ENCODE measurements at places on chromosomes 16 and 17. TPM values are rescaled to one million over a fixed set of nuclear protein-coding genes. Genes with fewer than 3 reads are reported as not detected.

Gene HSD17B1
- 0.47 TPM for total RNA-seq

Gene KRT12
- total RNA-seq: not detected

Gene SLC46A1
- total RNA-seq: 2.1 TPM

Gene ACE
- total RNA-seq: 6.3 TPM

Gene NPIPB6
- 10.9 TPM for total RNA-seq

Gene ACSM5
- 30.5 TPM for total RNA-seq

Gene ARMC5
- total RNA-seq: 13.9 TPM

Gene PRRT2
- 3.5 TPM for total RNA-seq

Gene DHX40
- total RNA-seq: 30.1 TPM

Gene ABCA10
- 5.5 TPM for total RNA-seq

Gene OTOP3
- total RNA-seq: not detected

Gene SLC16A5
- total RNA-seq: 1.5 TPM

DNA sequence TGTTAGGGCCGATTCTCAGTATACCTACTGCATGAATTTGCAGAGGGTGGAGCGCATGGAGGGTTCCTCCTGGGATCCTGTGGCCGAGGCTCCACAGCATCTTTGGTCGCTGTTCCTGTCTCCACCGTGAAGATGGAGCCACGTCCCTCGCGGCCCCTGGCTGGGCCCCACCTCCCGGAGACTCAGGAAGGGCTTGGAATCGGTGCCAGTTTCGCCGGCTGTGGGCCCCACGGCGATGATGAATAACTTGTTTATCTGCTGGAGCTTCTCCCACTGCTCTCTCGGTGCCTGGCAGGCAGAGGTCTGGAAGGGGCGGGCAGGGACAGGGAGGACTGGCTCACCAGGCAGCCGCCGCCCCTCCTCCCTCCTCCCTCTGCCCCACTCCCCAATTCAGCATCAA, 8.1 kb downstream of the SLC5A11 start:
- no peak for DNase-seq

DNA sequence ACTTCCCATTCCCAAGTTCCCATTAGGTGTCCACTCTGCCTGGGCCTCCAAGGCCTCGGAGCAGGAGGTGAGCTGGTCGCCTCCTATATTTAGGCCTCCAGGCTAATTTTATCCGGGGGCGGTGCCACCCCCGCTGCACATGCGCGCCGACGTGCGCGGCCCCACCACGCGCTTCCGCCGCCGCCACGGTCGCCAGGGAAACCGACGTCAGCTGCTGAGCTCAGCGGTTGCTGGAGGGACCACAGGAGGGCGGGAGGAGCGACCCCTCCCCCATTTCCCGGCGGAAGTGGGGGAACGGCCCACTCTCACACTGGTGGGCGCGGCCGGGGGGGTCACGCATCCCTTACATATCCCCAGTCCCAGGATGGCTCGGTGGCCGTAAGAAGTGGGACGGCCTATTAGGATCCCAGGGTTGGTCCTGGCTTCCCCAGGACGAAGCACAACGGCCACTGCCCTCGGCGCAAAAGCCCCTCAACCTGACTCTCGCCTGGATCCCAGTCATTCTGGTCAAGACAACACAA, 1.0 kb downstream of the PER1 start:
- DNase-seq: peak; percentile 94

- DNase-seq: no peak
These were observed 5.7 kb downstream of the SMIM5 start for GRCh38 chr17:75638893-75639292.

DNA sequence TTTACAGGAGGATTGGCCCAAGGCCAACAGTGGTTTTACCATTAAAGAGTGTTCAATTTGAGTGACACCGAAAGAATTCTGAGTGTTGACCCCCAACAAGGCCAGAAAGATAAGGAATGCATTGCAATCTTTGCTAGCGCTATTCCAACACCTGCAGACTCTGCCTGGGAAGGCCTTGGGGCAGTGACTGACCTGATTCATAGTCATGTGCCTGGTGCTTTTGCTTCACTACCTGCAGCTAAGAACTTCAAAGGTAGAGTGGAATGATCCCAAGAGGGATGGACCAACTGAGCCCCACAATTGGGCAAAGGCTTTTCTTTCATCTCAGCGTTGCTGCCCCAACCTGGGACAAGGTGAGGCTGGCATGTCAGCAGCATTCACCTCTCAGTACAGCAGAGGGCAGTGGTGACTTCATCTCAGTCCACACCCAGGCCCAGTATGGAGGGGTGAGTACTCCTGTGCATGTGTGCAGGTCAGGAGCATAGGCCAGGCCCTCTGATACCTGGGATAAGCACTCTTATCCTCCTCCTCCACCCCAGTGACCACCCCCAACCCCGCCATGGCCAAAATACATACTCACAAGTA, 149.6 kb upstream of the GNAO1 start:
- DNase-seq: no peak

GRCh38 chr16:69326172-69326873, 4.1 kb downstream of the PDF start:
- DNase-seq: peak; percentile 79

GRCh38 chr16:68416057-68417046, 32.0 kb downstream of the SMPD3 start:
- DNase-seq: no peak

DNA sequence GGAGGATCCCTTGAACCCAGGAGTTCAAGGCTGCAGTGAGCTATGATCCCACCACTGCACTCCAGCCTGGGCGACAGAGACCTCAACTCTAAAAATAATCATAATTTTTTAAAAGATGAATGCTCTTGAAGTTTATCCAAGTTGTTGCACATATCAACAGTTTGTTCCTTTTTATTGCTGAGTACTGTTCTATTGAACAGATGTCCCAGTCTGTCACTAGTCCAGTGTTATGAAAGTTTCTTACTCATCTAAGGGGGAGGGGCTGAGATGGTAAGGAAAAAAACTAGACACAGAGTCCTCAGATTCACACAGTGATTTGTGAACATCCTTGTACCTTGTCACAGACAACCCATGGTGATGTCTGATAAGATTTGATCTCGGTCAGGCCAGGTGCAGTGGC, 3.9 kb downstream of the ACAP1 start:
- DNase-seq: no peak

- DNase-seq: no peak
These were observed 153.4 kb downstream of the LGALS9B start for GRCh38 chr17:20313891-20314290.

GRCh38 chr17:39638317-39638716, 1.4 kb downstream of the STARD3 start:
- DNase-seq: no peak

GRCh38 chr16:19093631-19094541, 19.9 kb upstream of the ITPRIPL2 start:
- no peak for DNase-seq

GRCh38 chr16:76768316-76768715, 422.7 kb upstream of the MON1B start:
- DNase-seq: no peak

- DNase-seq: no peak
These were observed 20.4 kb upstream of the ADAM11 start for GRCh38 chr17:44738214-44738906.

DNA sequence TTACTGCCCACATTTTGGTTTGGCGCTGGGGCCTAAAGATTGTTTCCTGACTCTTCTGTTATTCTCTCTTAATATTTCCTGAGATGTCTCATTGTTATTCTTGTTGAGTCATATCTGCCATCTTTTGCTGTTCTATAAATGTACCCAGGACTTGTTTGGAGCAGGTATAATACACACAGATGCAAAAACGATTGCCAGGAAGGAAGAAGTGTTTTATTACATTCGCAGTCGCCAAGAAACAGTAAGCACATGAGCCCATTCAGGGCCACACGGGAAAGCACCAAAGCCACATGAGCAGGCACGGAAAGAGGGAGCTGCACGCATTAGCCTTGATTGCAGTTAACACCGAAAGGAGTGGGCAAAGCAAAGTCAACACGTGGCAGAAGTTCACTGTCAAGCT, 70.2 kb downstream of the ARHGAP44 start:
- DNase-seq: no peak

DNA sequence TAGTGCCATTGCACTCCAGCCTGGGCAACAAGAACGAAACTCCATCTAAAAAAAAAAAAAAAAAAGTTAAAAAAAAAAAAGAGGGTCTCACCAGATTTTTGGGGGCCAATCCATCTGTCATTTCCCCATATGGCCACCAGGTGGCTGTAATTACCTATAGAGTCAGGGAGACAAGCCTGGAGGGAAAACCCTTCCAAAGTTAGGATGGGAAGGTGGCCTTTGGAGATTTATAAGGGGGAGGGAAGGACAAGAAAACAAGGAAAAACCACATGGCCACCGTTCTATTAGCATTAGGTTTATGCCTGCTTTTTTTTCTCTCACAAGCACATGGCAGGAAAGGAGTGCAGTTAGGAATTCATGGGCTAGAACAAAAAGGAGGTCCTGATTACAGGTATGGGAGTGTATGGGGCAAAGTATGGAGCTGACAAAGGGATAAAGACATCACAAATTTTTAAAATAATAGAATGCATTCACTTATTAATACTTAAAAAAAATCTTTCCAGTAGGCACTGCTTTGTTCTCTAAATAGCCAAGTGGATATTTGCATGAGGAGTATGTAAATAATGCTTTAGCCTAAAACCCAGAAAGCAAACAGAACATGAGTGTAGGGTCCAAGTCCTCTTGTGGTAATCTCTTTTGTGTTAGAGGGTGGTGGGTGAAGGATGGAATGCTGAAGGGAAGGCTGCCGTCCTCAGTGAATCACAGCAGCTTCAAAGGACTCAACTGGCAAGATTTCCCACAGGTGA, 5.1 kb downstream of the CYB5D1 start:
- no peak for DNase-seq

- DNase-seq: no peak
These were observed 276.9 kb downstream of the SHISA9 start for GRCh38 chr16:13178318-13178717.

GRCh38 chr17:37607637-37608331, 1.4 kb downstream of the SYNRG start:
- DNase-seq: no peak

DNA sequence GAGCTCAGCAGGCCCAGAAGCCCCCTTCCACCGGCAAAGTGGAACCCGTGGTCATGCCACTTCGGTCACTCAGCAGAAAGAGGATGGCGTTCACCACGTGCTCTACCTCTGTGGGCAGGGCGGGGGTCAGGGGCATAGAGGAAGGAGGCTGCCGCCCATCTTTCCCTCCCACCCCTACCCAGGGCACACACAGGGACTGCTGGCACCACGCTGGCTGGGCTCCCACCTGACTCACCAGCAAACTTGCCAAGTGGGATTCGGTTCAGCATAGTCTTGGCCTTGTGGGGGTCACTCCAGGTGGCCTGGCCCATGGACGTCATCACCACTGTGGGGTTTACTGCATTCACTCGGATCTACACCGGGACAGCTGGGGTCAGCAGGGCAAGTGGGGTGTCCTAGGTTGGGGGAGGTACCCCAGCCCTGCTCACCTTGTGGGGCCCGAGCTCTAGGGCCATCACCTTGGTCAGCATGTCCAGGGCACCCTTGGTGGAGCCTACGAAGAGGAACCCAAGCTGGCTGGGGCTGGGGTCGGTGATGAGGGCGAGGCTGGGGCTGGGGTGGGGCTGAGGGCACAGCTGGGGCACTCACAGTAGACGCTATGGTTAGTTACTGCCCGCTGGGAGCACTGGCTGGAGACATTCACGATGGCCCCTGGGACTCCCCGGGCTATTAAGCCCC, 1.4 kb downstream of the DCXR start:
- DNase-seq: peak; percentile 60

DNA sequence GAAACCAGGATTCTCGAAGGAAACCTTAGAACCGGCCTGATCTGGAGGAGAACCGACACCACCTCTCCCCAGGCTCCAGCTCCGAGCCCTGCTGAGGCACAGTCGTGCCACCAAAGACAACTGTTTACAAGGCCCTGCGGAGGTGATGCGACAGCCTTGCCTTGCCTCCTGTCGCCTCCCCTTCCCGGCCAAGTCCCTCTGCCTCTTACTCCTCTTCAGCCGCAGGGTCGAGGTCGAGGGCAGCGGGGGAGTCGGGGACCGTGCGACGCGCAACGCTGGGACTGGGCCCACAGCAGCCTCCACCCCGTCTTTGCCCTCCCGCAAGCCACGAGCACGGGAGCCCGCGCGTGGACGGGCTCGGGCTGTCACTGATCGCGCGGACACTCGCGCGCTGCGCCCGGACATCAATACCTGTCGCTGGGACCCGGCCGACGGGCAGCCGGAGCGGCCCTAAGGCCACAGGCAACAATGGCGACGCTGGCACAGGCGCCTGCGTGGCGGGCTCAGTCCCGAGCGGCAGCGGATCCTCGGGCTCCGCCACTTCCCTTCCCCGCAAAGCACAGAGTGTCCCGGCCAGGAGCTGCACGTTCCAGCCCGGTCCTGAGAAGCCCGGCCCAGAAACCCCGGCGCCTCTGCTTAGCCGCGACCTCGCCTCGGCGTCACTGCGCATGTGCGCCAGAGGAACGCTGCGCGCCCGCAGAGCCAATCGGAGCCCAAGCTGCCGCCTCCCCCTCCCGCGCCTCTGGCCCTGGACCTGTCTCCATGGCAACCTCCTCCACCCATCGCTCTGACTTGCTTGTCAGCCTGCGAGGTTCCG, at the start of gene ZNF287:
Gene ZNF287, minus strand, starts transcription at position 664 of the 817 bp plus-strand sequence. CDS start 1,473 bp downstream, outside the sequence.
- peak; percentile 86 for DNase-seq

DNA sequence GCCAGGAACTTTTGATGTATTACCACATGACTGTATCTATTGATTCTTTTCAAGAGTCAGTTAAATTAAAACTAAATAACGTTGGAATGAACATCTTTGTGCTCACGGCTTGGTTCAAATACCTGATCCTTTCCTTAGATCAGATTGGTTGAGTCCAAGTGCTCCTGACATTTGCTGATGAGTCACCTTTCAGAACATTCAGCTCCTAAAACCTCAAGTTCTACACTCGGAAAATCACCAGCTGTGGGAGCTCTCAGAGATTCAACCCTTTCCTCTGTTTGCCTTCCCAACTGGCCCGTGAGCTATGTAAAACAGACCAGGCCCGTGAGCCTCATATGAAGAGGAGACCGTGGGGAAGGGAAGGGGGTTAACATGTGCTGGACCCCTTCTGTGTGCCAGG, 68.1 kb downstream of the RTN4RL1 start:
- DNase-seq: no peak

DNA sequence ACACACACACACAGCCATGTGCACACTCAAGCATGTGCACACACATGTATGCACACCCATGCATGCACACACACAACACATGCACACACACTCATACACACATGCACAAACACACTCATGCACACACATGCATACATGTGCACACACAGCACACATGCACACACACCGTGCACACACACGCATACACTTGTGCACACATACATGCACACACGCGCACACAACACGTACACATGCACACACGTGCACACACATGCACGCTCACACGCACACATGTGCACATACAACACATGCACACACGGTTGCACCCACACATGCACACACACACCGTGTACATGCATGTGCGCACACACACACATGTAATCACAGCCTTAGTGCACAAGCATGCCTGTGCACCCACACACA, 230.4 kb upstream of the GSE1 start:
- no peak for DNase-seq

GRCh38 chr17:27206447-27206846, 87.5 kb upstream of the WSB1 start:
- DNase-seq: no peak

- DNase-seq: no peak
These were observed 59.0 kb downstream of the MSI2 start for GRCh38 chr17:57315061-57316015.

GRCh38 chr17:73103641-73104335, 11.3 kb upstream of the SLC39A11 start:
- no peak for DNase-seq

Measured in gastrocnemius medialis (tissue), 4 donors.